NCI-H1436 (cell line): ENCODE measurements at places on chromosomes 11 and 22.

DNA sequence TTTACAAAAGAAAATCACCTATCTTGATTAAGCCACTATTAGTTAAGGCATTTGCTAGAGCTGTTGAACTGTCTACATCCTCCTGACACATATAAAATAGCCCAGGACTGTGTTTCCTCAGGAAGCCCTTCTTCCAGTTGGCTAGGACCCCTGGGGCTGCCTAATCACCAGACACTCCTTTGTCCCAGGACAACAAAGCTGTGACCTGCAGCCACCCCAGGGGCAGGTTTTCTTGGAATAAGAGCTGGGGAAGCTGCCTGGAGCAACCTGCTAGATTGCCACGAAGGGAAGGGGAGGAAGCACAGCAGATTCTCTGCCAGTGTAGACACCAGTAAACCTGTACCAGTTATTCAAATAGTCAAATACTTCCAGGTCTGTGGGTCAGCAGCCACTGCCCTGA lies 17.6 kb downstream of the CHST1 start:
- no peak for DNase-seq

- peak; percentile 55 for DNase-seq
Observed at GRCh38 chr22:25110846-25111578, 88.6 kb upstream of the CRYBB3 start.

DNA sequence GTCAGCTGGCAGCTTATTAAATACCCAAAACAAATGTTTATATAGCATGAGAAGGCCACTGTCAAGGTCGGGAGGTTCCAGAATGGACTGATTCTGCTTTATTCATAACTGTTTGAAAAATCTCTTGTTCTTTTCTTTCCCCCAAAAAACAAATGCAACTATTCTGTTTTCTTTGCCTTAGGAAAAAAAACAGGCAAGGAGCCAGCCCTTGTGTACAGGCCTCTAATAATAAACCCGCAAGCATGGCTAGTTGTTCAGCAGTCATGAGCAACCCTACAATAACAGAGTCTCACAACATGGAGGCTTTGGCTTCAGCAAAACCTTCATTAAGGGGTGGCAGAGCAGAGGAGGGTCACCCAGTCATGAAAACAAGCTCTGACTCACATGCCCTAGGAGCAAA lies 191.7 kb downstream of the KIRREL3 start:
- no peak for DNase-seq

- DNase-seq: no peak
Observed at GRCh38 chr11:15468466-15468865, 353.7 kb downstream of the INSC start.

GRCh38 chr22:30233582-30233981 lies 13.0 kb downstream of the LIF start:
- no peak for DNase-seq

DNA sequence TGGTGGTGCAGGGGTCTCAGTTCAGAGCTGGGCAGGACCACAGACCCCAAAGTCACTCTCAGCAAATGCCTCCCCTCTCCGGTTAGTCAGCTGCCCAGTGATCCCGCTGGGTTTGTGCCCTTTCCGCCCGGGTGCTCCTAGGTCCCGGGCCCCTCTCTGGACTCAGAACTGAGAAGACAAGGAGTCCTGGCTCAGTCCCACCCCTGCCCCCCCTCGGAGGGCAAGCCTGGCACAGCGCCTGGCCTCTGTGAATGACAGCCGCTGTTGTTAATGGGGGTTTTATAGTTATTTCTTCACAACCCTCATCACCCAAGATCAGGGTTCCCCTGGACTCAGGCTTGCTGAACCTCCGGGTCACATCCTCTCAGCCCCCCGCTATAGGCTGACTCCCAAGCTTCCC lies 47.6 kb downstream of the ELFN2 start:
- DNase-seq: no peak

- no peak for DNase-seq
Observed at GRCh38 chr11:45892856-45893255, 7.4 kb downstream of the MAPK8IP1 start.

- DNase-seq: no peak
Observed at GRCh38 chr11:68816917-68817419, 24.7 kb downstream of the CPT1A start.

DNA sequence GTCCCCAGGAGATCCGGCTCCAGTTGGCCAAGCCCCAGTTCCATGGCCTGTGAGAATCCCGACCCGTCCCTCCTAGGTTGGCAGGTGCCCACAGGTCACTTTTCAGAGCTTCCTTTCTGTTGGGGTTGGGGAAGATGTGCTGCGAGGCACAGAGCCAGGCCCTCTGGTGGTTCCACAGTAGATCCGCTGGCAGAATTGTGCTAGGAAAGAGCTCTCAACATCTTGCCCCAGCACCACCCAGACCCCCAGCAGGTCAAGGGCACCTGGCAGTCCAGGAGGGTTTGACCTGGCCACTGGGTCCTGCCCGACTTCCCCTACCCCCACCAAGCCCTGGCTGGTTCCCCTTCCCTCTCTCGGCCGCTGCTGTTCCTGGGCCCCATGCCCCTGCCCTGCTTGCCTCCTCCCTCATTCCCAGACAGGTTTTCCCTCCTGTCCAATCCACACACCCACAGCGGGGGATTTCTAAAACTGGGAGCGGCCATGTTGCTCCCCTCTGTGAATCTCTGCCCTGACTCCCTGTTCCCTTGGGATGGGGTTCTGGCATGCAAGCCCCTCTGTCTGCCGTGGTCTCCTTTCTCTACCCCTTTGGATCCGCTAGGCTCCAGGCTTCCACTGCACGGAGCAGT lies 26.2 kb upstream of the GCAT start:
- DNase-seq: no peak

DNA sequence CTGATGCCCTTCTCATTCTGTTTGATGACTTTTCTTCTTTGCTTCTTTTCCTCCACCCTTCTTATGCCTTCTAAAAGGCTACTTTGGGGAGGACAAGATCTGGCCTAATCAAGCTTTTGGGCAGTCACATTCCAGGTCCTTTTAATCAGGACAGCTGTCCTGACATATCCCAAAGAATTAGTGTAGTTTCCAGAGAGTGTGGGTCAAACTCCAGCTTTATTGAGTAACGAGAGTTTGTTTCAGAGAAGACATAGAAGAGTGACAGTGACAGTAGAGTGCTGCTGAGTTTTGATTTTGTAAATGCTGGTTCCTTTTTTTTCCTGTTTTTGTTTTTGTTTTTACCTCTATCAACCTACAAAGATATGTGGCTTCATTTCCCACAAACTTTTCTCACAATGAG lies 158.4 kb upstream of the SESN3 start:
- no peak for DNase-seq

- DNase-seq: no peak
Observed at GRCh38 chr11:62574363-62575071, 826 bp upstream of the EEF1G start.

DNA sequence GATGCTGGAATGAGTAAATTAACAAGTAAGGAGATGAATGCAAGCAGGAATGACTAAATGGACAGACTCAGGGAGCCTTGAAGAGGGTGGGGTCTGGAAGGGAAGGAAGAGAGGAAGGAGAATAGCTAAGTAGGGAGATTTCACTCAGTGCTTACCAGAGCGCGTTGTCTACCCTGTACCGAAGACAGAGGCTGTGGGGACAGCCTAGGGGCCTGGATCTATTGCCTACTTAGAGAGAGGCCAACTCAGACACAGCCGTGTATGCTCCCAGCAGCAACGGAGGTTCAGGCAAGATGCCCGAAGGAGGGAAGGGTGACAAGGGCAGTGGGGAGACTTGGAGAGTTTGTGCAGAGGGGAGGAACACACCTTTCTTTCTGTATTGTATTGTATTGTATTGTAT lies at the start of gene FOLR2:
Gene FOLR2 (plus strand): TSS at position 157 of the 400 bp plus-strand sequence. CDS start 1,791 bp downstream, outside the sequence.
- DNase-seq: no peak

- no peak for DNase-seq
Observed at GRCh38 chr22:42855721-42856120, 1.4 kb downstream of the ARFGAP3 start.

DNA sequence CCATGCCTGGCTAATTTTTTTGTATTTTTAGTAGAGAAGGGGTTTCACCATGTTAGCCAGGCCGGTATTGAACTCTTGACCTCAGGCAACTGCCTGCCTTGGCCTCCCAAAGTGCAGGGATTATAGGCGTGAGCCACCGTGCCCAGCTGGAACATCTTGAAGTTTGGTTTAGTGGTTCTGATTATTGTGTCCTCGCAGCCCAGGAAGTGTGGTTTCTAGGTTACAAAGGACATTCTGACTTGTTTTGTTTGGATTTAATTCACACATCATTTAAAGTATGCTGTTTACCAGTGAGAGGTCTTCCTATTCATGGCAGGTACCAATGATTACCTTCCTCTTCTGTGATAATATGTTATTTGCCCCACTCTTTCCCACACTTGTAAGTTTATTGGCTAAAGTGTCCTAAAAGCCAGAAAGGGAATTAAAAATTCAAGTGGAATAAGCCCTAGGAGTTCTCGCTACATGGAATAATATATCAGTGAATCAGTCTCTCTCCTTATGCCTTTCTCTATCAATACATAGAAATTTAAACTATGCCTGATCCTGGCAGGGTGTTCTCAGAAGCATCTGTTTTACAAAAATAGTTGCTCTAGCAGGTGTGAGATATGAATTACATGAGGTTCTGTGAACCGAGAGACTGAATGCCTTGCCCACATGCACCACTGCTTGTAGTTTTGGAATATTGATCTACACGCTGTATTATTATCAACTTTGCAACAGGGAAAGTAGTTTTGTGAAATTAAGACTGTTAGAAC lies 263.1 kb downstream of the DDX10 start:
- no peak for DNase-seq

DNA sequence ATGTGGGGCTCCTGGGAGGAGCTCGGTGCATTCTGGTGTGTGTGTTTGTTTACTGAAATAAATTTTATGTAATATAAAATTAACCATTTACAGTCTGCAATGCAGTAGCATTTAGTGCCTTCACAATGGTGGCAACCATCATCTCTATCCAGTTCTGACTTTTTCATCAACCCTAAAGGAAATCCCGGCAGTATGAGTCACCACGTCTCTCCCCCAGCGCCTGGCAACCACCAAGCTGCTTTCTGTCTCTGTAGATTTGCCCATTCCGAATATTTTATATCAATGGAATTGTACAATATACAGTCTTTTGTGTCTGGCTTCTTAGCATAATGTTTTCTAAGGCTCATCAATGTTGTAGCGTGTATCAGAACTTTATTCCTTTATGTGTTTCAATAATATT lies 300.5 kb downstream of the MIAT start:
- DNase-seq: no peak

DNA sequence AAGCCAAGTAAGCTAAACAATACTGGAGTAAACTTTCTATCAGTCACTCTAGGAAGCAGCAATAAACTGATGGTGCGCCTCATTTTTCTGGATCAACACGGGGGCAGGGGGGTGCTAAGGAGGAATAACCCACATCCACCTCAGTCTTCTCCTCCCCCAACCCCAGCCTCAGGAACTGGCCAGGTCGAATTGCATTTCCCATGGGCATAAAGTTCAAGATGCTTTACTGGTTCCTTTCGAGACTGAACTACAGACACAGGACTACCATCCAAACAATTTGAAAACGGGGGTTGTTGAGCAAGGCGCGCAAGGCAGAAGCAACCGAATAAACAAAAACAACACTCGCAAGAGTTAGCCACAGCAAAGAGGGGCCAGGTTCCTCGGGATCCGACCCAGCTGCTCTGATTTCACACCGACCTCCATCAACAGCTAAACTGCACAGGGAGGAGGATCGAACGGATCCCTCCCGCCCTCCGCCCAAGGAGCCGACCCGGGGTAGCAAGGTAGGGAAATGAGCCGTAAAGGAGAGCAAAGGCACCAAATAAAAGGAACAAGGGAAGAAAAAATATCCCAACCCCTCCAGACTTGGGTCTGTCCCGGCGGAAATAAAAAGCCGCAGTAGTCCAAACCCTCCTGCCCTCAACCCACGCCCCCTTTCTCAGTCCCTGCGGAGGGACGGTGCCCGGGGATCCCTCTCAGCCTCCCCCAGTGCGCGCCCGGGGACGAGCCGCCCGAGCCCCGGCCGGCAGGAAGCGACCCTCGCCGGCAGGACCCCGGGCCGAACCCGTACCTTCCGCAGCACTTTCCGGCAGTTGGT lies 801 bp downstream of the SESN3 start:
- no peak for DNase-seq

DNA sequence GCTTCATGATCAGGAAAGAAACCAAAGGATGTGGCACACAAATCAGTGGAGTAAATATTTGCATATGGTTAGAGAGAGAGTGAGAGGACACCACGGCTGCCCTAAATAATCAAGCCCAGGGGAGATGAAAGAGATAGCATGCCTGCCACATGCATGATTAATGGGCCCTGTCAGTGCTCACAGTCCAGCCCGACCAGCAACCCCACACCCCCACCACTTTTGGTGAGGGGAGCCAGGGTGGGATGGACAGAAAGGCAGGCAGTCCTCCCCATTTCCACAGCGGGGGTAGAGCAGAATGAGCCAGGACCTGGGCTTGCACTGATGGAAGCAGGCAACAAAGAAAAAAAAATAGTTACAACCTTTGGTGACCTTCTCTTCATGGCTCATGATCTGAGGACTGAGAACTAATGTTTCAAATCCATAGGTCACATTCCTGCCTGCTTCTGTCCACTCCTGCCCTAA lies 545.0 kb downstream of the ETS1 start:
- DNase-seq: no peak

- DNase-seq: no peak
Observed at GRCh38 chr11:22432291-22433093, 94.3 kb downstream of the SLC17A6 start.

DNA sequence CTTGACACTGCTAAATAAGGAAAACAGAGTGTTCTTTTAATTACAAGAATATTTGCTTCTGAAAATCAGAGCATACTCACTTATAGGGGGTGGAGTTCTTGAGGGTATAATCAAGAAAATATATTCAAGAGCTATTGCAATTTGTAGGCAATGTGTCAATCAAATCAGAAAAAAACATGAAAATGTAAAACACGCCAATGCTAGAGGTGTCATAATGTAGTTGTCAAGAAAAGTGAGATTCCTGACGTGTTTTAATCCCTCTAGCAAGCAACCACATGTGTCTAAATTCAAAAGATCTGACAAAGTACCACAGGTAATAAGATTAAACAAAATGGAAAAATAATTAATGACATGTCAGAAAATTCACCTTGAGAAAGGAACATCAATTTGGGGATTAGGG lies 1440.7 kb upstream of the RAG2 start:
- no peak for DNase-seq

DNA sequence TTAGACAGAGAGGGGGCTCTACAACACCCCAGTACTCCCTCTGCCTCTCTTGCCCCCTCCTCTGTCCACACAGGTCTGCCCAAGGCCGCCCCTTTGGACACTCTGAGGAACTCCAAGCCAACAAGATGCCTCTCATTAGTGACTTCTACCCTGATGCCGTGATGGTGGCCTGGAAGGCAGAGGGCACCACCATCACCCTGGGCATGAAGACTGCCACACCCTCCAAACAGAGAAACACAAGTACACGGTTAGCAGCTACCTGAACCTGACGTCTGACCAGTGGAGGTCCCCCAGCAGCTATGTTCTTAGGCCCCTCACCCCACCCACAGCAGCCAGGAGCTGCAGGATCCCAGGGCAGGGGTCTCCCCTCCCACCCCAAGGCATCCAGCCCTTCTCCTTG lies 125.1 kb downstream of the MED15 start:
- DNase-seq: no peak

- no peak for DNase-seq
Observed at GRCh38 chr11:43770173-43770572, 89.6 kb downstream of the HSD17B12 start.

GRCh38 chr11:763073-763463 lies 14.2 kb downstream of the GATD1 start:
- no peak for DNase-seq

GRCh38 chr11:69913591-69914285 lies 94.5 kb upstream of the FGF3 start:
- DNase-seq: no peak
